Neural crest cell (in vitro differentiated cells): ENCODE measurements at places on chromosomes 13 and 19.

DNA sequence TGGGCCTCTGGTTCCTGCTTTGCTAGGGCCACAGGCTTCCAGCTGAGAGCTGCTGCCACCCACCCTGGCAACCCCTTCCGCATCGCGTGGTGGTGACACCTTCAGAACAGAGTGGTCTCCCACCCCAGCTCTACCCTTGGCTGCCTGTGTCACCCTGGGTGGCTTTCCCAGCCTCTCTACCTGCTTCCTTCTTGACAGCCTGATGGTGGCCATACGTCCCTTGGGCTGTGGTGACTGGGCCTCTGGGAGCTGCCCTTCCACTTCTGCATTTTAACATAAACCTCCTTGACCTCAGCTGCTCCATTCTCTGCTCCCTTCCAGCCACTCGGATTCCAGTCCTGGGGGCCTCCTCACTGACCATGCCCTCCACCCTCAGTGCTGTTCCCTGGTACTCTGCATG is 17.0 kb downstream of the PAK4 start:
- no peak for DNase-seq

- no peak for DNase-seq
These were observed 54.1 kb downstream of the GJA3 start for GRCh38 chr13:20106742-20107141.

DNA sequence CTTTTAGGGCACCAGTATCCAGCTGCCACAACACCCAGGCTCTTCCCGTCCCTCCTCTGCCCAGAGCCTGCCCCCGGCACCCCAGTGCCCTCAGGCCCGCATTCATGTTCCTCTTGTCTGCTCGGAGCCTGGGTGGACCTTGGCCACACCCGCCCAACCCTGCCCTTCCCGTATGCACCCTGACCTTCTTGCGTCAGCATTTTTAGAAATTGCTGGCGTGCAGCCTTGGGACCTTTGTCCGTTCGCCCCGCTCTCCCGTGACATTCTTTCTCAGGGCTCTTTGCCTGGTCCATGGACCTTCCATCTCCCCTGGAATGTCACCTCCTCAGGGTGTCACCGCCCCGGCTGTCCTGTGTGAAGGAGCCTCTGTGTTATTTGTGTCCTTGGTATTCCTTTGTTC is 7.6 kb downstream of the NUCB1 start:
- DNase-seq = no peak

DNA sequence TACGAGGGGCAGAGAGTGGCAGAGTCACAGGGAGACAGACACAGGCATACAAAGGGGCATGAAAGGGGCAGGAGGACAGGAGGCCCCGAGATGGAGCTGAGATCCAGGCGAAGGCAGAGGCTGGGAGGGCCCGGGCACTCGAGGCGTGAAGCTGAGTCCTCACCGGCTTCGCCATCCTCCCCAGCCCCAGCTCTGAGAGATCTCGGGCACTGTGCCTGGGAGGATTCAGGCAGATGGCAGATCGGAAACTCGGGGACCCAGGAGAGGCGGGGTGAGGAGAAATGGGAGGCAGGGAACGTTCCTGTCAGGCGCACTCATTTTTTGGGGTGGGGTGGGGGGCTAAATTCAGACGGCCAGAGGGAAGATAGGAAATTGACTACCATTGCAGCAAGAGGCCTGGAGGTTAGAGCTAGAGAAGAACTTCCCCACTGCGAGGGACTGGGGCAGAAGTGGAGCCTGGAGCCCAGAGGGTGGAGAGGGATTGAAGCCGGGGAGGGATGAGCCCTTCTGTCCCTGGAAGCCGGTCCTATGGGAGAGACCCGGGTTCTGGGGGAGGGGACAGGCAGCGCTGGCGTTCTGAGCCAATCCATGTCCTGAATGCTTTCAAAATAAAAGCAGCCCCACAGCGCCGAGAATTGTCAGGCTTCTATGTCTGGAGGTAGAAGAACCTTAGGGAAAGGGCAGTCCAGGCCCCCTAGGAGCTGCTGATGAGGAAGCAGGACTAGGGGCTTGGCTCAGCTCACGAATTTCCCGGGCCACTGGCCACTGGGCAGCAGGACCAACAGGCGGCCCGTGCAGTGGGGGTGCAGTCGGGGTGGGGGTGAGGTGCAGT is 12.6 kb downstream of the LRRC4B start:
- no peak for DNase-seq

GRCh38 chr19:4390567-4391305 is 9.6 kb downstream of the SH3GL1 start:
- no peak for DNase-seq

DNA sequence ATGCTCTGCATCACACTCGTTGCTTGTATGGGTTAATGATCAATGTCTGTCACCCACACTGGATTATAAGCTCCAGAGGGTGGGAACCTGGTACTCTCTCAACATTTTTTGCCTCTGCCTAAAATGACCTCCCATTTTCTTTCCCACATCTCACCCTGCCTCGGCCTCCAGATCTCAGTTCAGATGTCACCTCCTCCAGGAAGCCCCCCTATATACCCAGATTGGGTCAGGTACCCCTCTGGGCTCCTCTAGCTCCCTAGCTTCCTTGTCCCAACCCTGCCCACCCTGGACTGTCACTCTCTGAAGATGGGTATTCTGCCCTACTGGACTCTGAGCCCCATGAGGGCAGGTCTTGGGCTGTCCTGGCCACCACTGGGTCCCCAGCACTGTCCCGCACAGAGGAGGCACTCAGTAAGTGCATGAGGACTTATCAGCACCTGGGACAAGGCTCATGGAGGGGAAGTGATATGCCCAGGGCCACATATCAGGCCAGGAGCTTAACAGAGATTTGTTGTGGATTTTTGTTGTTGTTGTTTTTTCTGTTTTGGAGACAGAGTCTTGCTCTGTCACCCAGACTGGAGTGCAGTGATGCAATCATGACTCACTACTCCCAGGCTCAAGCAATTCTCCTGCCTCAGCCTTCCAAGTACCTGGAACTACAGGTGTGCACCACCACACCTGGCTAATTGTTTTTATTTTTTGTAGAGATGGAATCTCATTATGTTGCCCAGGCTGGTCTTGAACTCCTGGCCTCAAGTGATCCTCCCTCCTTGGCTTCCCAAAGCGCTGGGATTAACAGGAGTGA is 23.8 kb downstream of the PRKD2 start:
- no peak for DNase-seq

GRCh38 chr13:36082806-36083205 is 48.4 kb downstream of the DCLK1 start:
- no peak for DNase-seq

DNA sequence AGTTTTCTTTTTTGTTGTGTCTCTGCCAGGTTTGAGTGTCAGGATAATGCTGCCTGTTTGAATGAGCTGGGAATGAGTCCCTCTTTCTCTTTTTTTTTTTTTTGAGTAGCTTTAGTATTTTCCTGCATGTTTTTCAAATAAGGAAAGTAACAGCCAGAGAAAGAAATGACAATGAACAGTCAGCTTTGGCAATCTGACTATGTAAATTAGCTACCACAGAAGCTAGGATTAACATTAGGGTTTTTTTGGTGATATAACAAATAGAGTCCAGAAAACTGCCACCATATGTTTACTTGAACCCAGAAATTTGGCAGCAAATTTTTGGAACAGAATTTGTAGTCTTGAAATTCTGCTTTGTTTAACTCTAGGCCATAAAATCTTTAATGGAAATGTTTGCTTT is 50.5 kb downstream of the SGCG start:
- DNase-seq = no peak

GRCh38 chr13:45850027-45850613 is 1.4 kb downstream of the SIAH3 start:
- no peak for DNase-seq

DNA sequence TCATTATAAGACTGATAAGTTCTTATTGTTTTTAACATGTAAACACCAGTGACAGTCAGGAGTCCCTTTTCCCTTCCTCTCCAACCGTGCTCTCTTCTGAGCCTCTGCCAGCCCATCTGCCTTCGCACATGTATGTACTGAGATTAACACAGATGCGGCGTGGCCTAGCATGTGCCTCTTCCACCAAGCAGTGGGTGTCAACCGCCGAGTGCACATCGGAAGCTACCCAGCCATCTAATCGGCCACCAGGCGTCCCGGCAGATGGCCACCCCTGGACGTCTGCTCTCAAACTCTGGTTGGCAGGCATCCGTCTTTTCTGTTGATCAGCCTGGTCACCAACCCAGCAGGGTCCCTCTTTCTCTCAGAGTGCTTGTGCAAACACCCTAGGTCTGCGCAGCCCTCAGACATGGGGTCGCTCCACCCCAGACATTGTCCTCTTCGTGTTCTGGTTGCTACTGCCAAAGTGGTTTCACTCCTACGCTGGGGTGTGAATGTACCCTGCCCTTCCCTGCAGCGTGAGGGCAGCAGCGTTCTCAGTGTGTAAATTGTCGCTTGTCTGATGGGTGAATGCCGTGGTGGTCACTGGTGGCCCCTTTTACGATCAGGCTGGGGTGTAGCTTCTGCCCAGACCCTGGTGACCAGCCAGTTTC is 57.7 kb upstream of the LDLR start:
- DNase-seq = no peak

DNA sequence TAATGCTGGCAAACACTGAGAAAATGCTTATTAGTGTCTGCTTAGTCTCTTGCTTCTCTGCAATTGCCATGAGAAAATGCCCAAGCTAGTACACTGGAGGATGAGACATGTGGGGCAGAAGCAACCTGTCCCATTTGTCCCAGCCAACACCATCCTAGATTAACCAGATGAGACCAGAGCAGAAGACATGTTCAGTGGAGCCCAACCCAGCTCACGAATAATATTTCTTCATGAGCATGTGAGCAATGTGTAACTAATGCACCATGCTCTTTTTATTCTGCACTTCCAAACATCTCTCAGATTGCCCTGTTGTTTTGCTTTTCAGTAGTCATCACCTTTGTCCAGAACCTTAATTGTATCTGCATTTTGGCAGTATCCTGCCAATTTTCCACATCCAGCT is 21.4 kb downstream of the KL start:
- no peak for DNase-seq

- no peak for DNase-seq
These were observed 52.7 kb downstream of the TSC22D1 start for GRCh38 chr13:44523146-44524015.

DNA sequence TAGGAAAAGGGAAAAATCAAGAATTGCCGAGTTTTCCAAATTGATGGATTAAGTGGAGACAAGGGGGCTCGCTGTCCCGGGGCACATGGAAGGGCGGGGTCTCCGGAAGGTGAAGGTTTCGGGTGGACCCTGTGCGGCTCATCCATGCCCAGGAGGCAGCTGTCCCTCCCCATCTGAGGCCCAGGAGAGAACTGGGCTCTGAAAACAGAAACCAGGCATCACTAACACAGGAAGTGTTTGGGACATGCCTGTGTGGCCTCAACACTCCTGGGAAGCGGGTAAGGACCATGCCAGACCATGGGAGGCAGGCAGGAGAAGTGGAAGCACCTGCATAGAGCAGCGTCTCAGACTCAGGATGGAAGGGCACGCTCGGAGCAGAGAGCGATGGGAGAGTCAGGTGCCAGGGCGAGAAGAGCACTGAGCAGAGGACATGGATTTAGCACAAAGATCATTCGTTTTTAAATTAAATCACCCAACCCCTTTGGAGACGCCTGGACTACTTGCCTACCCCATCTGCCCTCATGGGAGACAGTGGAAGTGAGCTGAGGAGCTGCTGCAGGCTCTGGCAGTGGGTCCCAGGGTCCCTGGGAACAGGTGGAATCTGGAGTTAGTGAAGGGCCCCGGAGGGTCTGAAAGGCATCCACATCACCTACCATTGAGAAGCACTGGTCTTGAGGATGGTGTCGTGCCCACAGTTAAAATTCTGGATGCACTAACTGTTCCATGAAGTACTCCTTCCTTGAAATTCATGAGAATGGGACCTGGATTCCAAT is 183.2 kb upstream of the SOX1 start:
- DNase-seq = no peak

DNA sequence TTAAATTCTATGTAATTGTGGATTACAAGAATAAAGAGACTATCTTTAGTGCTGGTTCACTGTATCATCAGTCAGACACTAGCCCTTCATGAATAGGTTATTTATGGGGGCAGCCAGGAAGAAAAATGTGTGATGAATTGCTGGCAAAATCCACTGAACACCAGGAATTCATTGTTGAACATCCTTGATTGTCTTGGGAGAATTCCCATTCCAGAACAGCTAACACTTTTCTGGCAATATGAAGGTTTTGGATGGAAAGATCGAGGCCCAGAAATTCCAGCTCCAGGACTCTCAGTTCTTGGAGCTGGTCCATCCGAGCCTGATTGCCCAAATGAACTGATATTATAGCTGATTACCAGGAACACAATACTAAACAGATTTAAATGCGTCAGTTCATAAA is 11.5 kb upstream of the SPART start:
- no peak for DNase-seq

DNA sequence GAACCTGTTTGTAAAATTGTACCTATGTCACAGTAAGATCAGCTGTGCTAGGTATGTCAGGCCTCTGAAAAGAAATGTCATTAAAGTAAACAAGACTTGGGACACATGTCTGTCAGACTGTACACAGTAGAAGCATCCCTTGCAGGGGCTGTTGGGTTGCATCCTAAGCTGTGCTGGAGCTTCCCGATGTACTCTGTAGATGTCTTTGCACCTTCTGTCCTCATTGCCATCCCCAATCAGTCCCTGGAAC is 48.7 kb upstream of the GPR183 start:
- no peak for DNase-seq

GRCh38 chr13:37486171-37486681 is 112.3 kb downstream of the POSTN start:
- DNase-seq = no peak

- DNase-seq = no peak
These were observed 509.0 kb downstream of the OLFM4 start for GRCh38 chr13:53537586-53537985.

DNA sequence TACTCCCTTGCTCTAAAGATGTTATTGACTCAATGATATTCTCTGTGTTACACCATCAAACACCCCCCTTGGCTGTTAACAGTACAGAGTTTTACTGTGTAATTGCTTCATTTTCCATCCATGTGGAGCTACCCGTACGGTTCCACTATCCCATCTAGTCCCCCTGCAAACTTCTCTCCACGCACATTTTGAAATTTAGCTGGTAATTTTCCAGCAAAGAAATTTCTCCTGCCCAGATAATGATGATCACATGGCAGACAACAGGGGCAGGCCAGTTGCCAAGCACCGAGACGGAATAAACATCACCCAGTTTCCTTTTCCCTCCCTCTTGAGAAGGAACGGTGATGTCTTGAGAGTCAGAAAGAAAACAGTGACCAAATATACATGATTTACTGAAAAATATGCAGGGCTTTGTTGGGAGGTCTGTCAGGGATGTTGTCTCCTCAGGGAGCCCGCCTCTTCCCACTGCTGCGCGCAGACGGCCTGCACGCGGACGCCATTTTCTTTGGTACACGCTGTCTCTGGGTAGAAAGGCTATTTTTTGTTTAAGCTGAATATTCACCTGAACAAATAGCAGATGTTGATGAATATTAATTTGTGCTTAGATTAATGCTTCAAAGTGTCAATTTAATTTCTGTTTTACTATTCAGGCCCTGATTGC is 109.9 kb downstream of the OLFM4 start:
- no peak for DNase-seq

- no peak for DNase-seq
These were observed 1.6 kb upstream of the BEST2 start for GRCh38 chr19:12749938-12750521.

- DNase-seq = no peak
These were observed 539 bp upstream of the ZNF667 start for GRCh38 chr19:56477429-56478338.

- DNase-seq = no peak
These were observed 3.7 kb upstream of the LYPD3 start for GRCh38 chr19:43469160-43469480.

- no peak for DNase-seq
These were observed 59.8 kb downstream of the SPACA7 start for GRCh38 chr13:112435973-112436372.
